ENCODE measurements at places on chromosomes 4 and X. TPM values are rescaled to one million over a fixed set of nuclear protein-coding genes. Genes with fewer than 3 reads are reported as not detected.

- no peak for DNase-seq
- no peaks in the 10 kb centered on the region for H3K27me3 ChIP-seq
- H3K4me3 ChIP-seq, result no peak overlapping the region
- no peaks in the 10 kb centered on the region for H3K36me3 ChIP-seq
- H3K27ac ChIP-seq, result no peak overlapping the region
These were observed 91.9 kb downstream of the SEL1L3 start for GRCh38 chr4:25770847-25771246.

DNA sequence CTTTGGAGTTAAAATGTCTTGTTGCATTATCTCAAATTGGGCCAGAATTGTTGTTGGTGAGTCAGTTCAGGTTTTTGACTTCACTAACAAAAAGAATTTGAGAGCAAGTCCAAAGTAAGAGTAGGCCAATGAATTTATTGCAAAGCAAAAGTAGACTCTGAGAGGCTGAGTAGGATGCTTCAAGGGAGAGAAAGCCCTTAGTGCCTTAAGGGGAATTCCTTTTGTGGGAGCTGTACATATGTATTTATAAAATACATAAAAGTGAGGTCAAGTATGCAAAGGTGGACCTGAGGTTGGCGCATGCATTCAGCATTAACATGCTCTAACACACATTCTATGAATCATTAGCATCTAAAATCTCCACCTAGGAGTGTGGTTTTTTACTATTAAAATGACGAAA lies 565.4 kb downstream of the GRXCR1 start:
- no peaks in the 10 kb centered on the region for H3K4me1 ChIP-seq

GRCh38 chr4:2243681-2244380 lies 1.9 kb upstream of the HAUS3 start:
- peaks cover 40% of the 10 kb centered on the region for H3K4me1 ChIP-seq
- H3K27me3 ChIP-seq, result no peaks in the 10 kb centered on the region
- no peak overlapping the region for H3K27ac ChIP-seq
- no peak overlapping the region for H3K4me3 ChIP-seq

GRCh38 chr4:97639961-97640360 lies 503.3 kb downstream of the STPG2 start:
- DNase-seq, result no peak
- H3K4me3 ChIP-seq, result no peak overlapping the region
- no peaks in the 10 kb centered on the region for H3K36me3 ChIP-seq
- H3K4me1 ChIP-seq, result no peaks in the 10 kb centered on the region
- H3K27ac ChIP-seq, result no peak overlapping the region

DNA sequence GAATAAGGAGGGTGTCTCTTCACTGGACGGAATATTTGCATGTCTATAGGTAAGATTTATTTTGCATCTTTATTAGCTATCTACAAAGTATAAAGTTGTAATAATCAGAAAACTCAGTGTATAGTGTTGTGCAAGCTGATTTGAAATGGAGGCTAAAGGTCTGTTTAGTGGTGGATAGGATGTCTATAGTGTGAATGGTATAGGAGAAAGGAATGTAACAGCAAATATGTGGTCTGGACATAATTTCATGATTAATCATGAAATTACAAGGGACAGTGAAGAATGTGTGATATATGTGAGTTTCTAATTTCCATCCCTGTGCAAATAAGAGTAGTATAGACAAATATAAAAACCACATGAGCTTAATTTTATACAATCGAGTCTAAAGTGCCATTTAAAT lies 79.3 kb upstream of the CAMK2D start:
- no peak overlapping the region for H3K27ac ChIP-seq
- H3K4me1 ChIP-seq, result peaks cover 30% of the 10 kb centered on the region
- no peaks in the 10 kb centered on the region for H3K36me3 ChIP-seq
- H3K27me3 ChIP-seq, result no peaks in the 10 kb centered on the region
- H3K4me3 ChIP-seq, result no peak overlapping the region

DNA sequence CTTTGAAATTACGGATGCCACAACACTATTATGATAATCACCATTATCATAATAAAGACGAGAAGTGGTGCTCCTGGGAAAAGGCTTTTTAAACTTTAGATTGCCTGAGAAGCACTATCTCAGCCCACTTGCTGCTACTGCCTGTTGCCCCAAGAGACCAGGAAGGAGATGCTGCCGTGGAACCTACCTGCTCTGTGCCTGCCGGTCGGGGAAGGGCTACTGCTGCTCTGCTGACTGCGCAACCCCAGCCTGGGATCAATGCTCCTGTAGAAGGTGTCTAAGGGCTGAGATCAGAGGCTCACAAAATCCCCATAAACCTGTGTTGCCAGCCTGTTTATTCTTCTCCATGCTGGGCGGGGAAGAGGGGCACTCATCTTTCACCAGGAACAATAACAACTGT lies 145.3 kb upstream of the VCX3B start:
- no peaks in the 10 kb centered on the region for H3K27me3 ChIP-seq
- H3K36me3 ChIP-seq, result no peaks in the 10 kb centered on the region
- H3K4me3 ChIP-seq, result no peak overlapping the region
- DNase-seq, result no peak
- H3K27ac ChIP-seq, result no peak overlapping the region

- DNase-seq, result no peak
- H3K36me3 ChIP-seq, result no peaks in the 10 kb centered on the region
- H3K27ac ChIP-seq, result no peak overlapping the region
- no peaks in the 10 kb centered on the region for H3K4me1 ChIP-seq
- no peaks in the 10 kb centered on the region for H3K27me3 ChIP-seq
- no peak overlapping the region for H3K4me3 ChIP-seq
These were observed 295.9 kb upstream of the TACR3 start for GRCh38 chr4:104015680-104016079.

GRCh38 chrX:40323977-40324376 lies 226.2 kb upstream of the BCOR start:
- H3K36me3 ChIP-seq, result no peaks in the 10 kb centered on the region
- H3K27me3 ChIP-seq, result no peaks in the 10 kb centered on the region
- H3K4me1 ChIP-seq, result peaks cover 2% of the 10 kb centered on the region
- no peak overlapping the region for H3K4me3 ChIP-seq

DNA sequence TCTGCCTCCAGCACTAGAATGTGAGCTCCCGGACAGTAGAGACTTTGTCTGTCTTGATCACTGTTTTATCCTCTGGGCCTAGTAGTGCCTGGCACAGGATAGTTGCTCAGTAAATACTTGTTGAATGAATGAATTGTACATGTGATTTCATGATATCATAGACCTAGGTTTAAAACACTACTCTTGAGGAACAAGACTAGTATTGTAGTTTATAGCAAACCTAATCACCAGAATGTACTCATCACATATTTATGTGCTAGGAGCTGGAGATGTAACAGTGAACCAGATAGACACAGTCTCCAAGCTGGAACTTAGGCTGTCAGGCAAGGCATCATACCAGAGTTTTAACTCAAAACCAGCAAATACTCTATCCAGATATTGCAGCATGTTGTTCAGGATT lies 23.5 kb downstream of the GAB3 start:
- H3K27me3 ChIP-seq, result no peaks in the 10 kb centered on the region
- peaks cover 93% of the 10 kb centered on the region for H3K4me1 ChIP-seq
- H3K36me3 ChIP-seq, result no peaks in the 10 kb centered on the region
- H3K4me3 ChIP-seq, result no peak overlapping the region
- H3K27ac ChIP-seq, result peak overlapping the region; percentile 83

GRCh38 chr4:1122505-1122904 lies 9.1 kb upstream of the RNF212 start:
- peaks cover 3% of the 10 kb centered on the region for H3K27me3 ChIP-seq
- H3K27ac ChIP-seq, result no peak overlapping the region
- no peaks in the 10 kb centered on the region for H3K36me3 ChIP-seq
- DNase-seq, result no peak

DNA sequence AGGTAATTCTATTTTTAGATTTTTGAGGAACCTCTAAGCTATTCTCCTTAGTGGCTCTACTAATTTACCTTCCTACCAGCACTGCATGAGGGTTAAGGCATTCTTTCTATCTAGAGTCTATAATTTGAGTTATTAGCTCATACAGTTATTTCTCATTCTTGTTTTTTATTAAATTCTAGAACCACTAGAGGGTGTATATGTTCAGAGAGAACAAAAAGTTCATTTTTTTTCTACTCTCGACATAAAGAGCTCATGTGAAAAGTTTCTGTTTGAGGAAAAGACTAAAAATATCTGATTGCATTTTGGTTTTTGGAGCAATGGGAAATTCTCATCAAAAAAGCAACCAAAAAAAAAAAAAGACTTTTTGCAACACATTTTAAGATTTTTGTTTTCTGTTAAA lies 57.0 kb upstream of the LRAT start:
- no peaks in the 10 kb centered on the region for H3K4me1 ChIP-seq
- no peak overlapping the region for H3K4me3 ChIP-seq
- H3K27ac ChIP-seq, result no peak overlapping the region

- H3K36me3 ChIP-seq, result no peaks in the 10 kb centered on the region
- no peaks in the 10 kb centered on the region for H3K4me1 ChIP-seq
- no peak overlapping the region for H3K4me3 ChIP-seq
- DNase-seq, result no peak
These were observed 403.4 kb upstream of the NR3C2 start for GRCh38 chr4:148845609-148846008.

- H3K36me3 ChIP-seq, result no peaks in the 10 kb centered on the region
- no peaks in the 10 kb centered on the region for H3K27me3 ChIP-seq
These were observed 55.2 kb upstream of the TBC1D9 start for GRCh38 chr4:140811429-140811828.

GRCh38 chr4:35164063-35164462 lies 1080.3 kb downstream of the ARAP2 start:
- DNase-seq, result no peak
- no peak overlapping the region for H3K27ac ChIP-seq
- H3K4me3 ChIP-seq, result no peak overlapping the region

DNA sequence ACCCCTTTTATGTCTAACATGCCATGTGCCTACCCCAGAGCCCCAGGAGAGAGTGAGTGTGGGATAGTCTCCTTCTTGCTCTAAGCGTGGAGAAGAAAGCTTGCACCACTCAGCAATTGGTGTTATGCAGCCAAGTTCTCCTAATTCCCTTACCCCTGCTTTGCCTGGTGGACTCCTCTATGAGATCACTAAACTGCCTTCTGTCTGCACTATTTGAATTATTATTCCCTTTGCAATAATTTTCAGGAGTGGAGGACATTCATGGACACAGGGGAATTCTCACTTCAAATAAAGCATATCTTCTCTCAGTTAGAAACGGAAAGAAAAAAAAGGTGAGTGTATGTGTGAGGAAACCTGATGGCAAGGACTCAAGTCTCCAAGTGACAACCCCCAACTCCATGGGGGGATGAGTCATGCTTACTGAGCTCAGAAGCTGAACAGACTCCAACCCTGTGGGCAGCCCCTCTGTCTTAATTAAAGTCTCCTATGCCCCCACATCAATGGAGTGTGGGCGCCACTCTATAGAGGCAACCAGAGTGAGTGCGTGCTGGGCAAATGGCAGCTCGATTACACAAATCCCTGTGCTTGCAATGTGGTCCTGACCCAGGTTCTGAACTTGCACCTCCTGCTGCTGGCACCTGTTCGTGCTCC lies 381.9 kb downstream of the RAB28 start:
- no peaks in the 10 kb centered on the region for H3K27me3 ChIP-seq
- no peaks in the 10 kb centered on the region for H3K36me3 ChIP-seq
- no peak overlapping the region for H3K27ac ChIP-seq
- H3K4me3 ChIP-seq, result no peak overlapping the region

- H3K27me3 ChIP-seq, result no peaks in the 10 kb centered on the region
- DNase-seq, result no peak
- H3K36me3 ChIP-seq, result no peaks in the 10 kb centered on the region
- no peaks in the 10 kb centered on the region for H3K4me1 ChIP-seq
- no peak overlapping the region for H3K27ac ChIP-seq
These were observed 413.2 kb downstream of the PPARGC1A start for GRCh38 chr4:23476515-23477090.

DNA sequence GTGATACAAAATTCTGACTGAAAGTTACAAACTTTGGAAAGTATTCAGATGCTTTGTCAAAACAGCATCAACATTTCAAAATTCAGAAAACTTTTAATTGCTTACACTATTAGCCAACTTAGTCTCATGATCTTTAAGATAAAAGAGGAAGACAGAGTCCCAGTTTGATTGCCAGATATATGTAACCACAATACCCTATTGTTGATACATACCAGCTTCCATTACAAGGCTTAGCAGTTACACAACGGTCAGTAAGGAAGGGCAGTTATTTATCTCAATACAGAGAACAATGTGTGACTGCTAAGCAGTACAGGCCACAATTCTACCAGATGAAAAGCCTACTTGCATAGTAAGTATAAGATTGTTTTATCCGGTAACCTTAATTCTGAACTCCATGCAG lies 138.4 kb downstream of the SPANXN3 start:
- no peak overlapping the region for H3K27ac ChIP-seq
- no peaks in the 10 kb centered on the region for H3K27me3 ChIP-seq
- DNase-seq, result no peak
- no peaks in the 10 kb centered on the region for H3K36me3 ChIP-seq
- no peak overlapping the region for H3K4me3 ChIP-seq
- no peaks in the 10 kb centered on the region for H3K4me1 ChIP-seq

- H3K27me3 ChIP-seq, result no peaks in the 10 kb centered on the region
- H3K4me3 ChIP-seq, result no peak overlapping the region
- DNase-seq, result no peak
- H3K4me1 ChIP-seq, result no peaks in the 10 kb centered on the region
- peaks cover 100% of the 10 kb centered on the region for H3K36me3 ChIP-seq
These were observed 67.4 kb downstream of the TNIP2 start for GRCh38 chr4:2688697-2689096.

DNA sequence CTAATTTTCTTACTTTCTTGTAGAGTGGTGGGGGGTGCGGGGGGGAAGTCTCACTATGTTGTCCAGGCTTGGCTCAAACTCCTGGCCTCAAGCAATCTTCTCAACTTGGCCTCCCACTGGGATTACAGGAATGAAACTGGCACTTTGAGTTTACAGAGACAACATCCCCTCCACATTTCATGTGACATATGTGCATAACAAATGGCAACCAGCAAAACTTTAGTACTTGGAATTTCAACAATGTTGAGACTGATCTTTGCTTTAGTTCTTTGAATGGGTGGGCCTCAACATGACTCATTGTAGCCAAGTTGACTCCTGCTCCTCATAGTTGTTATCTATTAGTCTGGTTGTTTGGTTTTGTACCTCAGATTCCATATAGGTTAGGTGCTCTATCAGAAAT lies 11.4 kb upstream of the FMR1 start:
- no peak overlapping the region for H3K4me3 ChIP-seq
- H3K27ac ChIP-seq, result no peak overlapping the region
- no peaks in the 10 kb centered on the region for H3K4me1 ChIP-seq
- no peaks in the 10 kb centered on the region for H3K36me3 ChIP-seq

GRCh38 chrX:2176733-2177132 lies 324.0 kb downstream of the DHRSX start:
- H3K4me3 ChIP-seq, result no peak overlapping the region
- no peaks in the 10 kb centered on the region for H3K36me3 ChIP-seq
- no peaks in the 10 kb centered on the region for H3K4me1 ChIP-seq

Gene APLN
- not detected for polyA plus RNA-seq

Gene TCEAL6
- not detected for polyA plus RNA-seq

Gene ZDHHC15
- polyA plus RNA-seq, result not detected

Gene VMA21
- polyA plus RNA-seq, result 53.0 TPM

Gene UBE2D3
- 340 TPM for polyA plus RNA-seq

Gene GLRA3
- polyA plus RNA-seq, result not detected

Gene TMEM255A
- 0.51 TPM for polyA plus RNA-seq

Gene PNMA6A
- 0.04 TPM for polyA plus RNA-seq

Gene AR
- not detected for polyA plus RNA-seq

Gene CXCL11
- 0.36 TPM for polyA plus RNA-seq

Gene EFHC2
- polyA plus RNA-seq, result 0.22 TPM

All from CD14-positive monocyte (primary cell).